ENCODE measurements at places on chromosomes 2 and 18. TPM values are rescaled to one million over a fixed set of nuclear protein-coding genes. Genes with fewer than 3 reads are reported as not detected.

COL4A4 gene
- total RNA-seq = 0.76 TPM

SPIRE1 gene
- 28.6 TPM for total RNA-seq

SP140 gene
- total RNA-seq = not detected

SLC4A5 gene
- 0.38 TPM for total RNA-seq

CNTNAP5 gene
- total RNA-seq = not detected

CCDC68 gene
- total RNA-seq = not detected

DYNAP gene
- not detected for total RNA-seq

UGT1A7 gene
- not detected for total RNA-seq

RUFY4 gene
- total RNA-seq = not detected

PSD4 gene
- total RNA-seq = 6.1 TPM

- DNase-seq = no peak
These were observed 44.5 kb downstream of the MYL12B start for GRCh38 chr18:3306391-3306790.

DNA sequence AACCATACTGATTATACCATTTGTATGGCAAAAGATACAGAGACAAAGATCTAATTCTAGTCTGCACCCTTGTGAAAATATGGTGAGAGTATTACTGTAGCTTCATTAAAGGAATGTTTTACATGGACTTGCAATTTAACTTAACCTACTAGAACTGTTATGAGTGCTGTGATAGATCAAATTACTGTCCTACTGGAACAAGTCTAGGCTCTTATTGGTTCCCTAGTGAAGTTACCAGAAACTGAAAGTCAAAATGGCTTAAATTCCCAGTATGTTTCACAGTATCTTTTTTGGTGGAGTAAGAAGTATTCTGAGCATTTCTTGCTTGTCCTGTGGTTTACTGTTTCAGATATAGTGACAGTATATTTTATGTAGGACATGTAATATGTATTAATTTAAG is 3.8 kb upstream of the TBR1 start:
- DNase-seq = no peak

- DNase-seq = no peak
These were observed 182.5 kb downstream of the ANKRD44 start for GRCh38 chr2:197128126-197128525.

DNA sequence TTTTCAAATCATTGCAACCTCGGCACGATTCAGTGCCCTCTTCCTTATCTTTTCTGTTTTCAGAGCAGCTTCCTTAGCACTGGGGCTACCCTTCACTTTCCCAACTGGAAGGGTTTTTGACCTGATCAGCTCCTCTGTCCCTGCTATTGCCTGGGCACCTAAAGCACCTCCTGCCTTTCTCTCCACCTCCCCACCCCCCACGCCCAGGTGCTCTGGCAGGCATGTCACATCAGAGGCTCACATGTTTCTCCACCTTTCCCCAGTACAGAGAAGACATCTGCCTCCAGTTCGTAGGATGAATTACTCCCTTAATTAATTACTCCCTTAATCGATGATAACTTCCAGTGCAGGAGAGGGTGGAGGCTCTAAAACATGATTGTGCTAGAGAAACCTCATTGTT is 88.7 kb upstream of the LCLAT1 start:
- no peak for DNase-seq

GRCh38 chr2:220417503-220417902 is 790.1 kb downstream of the SLC4A3 start:
- no peak for DNase-seq

DNA sequence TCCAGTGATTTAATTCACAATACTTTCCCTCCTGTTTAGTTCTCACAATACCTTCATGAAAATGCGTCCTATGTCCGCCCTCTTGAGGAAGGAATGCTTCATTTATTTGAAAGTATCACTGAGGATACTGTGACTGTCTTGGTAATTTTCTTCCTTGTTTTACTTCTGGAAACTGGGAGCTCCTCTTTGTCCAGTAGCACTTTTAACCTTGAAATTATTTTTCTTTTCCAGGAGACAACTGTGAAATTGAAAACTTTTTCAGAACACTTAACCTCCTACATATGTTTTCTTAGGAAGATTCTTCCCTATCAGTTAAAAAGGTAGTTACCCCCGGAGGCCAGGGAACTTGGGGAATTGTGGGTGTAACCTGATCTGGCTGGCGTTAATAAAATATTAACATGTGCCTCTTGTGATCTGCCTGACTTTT is 58.9 kb upstream of the STON1 start:
- peak; percentile 57 for DNase-seq

GRCh38 chr18:70636991-70637390 is 348.1 kb downstream of the SOCS6 start:
- peak; percentile 26 for DNase-seq

DNA sequence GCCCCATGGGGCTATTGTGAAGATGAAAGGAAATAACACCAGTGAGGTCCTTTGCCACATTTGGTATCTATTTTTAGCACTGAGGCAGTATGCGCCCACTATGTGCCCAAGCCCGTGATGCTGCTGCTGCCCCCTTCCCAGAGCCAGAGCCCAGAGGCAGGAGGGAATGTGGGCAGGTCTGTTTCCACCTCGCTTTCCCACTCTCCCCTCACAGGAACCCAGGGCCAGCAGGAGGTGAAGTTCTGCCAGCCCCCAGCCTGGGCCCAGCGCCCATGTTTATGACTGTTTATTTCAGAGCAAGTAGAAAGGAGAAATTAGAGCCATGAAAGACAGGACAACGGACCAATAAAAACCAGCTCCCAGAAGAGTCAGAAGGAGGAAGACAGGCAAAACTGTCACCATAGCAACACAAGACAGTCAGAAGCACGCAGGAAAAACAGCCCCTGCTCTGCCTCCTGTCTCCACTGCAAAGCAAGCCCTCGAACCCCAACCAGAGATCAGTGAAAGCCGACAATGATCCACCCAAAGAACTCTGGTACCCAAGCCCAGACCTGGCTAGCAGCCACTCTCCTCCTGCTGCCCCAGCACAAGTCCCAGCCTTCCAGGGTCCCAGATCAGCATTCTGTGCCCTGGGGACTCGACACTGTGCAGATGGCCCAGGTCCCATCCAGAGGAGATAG is 1.4 kb downstream of the CYRIA start:
- DNase-seq = peak; percentile 19

DNA sequence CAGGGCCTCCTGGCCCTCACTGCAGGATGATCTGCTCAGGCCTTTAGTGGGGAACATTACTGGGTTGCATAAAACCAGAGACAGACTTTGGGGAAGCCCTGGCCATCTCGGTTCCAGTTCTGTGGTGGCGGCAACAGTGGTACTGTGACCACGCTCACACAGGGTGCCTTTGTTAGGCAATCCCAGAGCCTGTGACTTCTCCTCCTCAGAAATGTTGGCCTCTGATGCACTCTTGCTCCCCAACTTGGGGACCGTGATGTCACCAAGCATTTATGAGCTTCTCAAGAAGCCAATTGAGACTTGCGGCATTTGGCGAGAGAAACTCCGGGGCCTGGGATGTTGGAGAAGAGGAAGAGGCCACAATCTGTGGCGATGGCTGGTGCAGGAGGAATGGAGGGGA is 80.9 kb upstream of the PKDCC start:
- DNase-seq = peak; percentile 60

- no peak for DNase-seq
These were observed 406.1 kb upstream of the MEX3C start for GRCh38 chr18:51603551-51603950.

DNA sequence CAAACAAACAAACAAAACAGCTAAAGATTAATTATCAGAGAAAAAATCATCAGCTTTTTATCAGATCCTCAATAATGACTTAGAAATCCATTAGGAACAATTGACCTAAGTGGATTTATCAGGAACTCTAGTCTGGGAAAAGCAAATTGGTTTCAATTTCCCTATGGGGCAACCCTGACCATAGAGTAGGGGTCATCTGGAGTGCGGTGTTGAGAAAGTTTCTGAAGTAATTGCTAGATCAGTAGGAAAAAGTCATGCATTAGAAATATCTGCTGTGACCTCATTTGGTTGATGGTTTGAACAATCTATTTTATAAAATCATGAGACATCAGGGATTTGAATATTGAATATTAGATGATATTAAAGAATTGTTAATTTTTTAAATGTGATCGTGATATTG is 507.9 kb downstream of the TXNL1 start:
- no peak for DNase-seq

- peak; percentile 44 for DNase-seq
These were observed 21.7 kb upstream of the LRRTM1 start for GRCh38 chr2:80326214-80326613.

DNA sequence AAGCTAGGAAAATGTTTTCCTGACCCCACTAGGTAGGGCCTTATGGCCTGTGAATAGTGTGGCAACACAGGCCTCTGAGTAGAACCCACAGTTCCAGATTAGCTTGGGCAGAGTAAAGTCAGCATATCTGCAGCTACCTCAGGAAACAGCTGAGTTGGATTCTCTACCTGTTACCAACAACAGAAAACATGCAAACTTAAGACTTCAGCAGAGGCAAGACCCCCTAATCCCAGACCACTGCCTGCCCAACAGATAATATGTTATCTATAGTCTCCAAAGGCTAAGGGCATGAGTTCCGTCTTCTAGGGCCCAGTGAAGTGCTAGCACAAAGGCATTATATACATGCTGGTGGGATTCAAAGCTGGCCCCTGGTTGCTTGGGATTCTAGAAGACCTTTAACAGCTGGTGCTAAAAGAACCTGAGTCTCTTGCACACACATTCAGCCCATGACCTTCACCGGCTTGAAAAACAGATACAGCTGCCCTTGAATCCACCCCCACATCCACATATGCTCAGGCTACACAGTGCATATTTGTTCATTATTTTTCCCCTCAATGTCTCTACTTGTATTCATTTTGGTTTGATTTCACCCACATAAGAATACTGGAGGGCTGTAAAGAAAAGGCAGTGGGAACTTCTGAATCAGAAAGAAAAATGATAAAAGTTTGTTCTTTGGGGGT is 13.5 kb upstream of the UBXN4 start:
- no peak for DNase-seq

DNA sequence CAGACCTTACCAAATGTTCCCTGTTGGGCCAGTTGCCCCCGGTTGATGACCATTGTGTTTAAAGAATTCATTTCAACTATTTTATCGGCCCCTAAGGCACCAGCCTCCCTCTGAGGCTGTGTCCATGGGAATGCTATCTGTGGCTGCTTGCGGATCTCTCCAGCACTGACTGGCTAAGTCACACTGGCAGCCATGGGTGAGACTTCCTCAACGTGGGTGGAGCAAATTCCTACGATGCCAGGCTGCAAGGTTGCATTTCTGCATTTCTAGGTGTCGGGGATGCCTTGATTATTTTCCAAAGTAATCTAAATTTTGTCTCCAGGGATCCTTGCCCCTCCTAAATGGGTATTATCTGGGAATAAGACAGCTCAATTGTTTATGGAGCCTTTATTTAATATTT is 6.2 kb downstream of the CXCR4 start:
- DNase-seq = no peak

- no peak for DNase-seq
These were observed 34.5 kb downstream of the TTLL4 start for GRCh38 chr2:218745160-218745558.
